Tongue (tissue), 3 donors: ENCODE measurements at places on chromosomes 12 and 14. TPM values are rescaled to one million over a fixed set of nuclear protein-coding genes. Genes with fewer than 3 reads are reported as not detected.

GRCh38 chr14:23168246-23168645 is 15.2 kb downstream of the SLC7A8 start:
- peak; percentile 86 for DNase-seq

DNA sequence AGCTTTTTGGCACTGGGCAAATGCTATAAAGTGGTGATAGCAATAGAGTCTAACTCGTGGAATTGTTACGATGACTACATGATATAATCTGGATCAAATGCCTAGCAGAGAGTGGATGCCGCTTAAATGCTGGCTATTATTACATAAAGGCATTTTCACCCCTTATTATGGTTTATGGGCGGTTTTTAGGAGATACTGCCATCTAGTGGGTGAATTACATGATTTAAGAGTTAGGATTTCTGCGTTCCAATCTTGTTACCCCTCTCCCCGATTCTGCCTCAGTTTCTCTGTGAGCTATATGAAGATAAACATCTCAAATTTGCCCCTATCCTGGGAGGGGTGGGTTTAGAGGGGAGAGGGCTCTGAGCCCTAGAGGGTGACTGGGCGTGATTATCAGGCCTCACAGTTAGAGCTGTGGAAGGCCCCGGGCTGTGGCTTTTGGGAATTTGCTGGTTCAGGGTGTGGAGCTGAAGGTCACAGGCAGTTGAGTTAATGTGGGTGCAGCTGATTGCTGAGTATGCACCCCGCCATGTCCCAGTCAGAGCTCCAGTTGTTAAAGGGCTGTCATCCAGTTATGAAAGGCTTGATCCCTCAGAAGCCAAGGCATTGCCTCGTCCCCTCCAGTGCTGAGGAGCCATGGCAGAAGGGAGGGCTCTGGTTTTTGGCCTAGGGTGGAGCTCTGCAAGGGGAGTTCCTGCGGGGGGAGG is 14.4 kb downstream of the CLSTN3 start:
- DNase-seq, result peak; percentile 49

Gene LMBR1L
- 39.8 TPM for total RNA-seq

GRCh38 chr12:104656921-104657320 is 200.2 kb downstream of the CHST11 start:
- DNase-seq, result no peak

DNA sequence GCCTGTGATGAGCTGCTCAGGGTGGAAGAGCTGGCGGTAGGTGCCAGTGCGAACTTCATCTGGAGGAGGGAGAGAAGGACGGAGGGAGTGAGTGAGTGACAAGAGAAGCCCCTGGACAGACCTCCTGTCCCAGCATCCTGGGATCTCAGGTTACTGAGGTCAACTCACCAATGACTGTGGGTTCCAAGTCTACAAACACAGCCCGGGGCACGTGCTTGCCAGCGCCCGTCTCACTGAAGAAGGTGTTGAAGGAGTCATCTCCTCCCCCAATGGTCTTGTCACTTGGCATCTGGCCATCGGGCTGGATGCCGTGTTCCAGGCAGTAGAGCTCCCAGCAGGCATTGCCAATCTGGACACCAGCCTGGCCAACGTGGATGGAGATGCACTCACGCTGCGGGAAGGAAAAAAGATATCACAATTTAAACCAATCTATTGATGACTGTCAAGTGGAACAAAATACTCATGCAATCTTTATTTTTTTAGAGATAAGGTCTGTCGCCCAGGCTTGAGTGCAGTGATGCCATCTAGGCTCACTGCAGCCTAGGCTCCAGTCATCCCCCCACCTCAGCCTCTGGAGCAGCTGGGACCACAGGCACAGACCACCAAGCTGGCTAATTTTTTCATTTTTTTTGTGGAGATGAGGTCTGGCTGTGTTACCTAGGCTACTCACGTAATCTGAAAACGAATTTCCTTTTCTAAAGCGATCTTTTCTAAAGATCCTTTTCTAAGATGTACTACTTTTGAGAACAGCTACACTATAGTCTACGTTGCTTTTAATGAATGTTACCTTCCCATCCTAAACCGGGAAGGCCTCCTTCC is 1.7 kb downstream of the TUBA1B start:
- DNase-seq, result no peak

- no peak for DNase-seq
Observed at GRCh38 chr12:111557271-111558106, 41.6 kb downstream of the ATXN2 start.

DNA sequence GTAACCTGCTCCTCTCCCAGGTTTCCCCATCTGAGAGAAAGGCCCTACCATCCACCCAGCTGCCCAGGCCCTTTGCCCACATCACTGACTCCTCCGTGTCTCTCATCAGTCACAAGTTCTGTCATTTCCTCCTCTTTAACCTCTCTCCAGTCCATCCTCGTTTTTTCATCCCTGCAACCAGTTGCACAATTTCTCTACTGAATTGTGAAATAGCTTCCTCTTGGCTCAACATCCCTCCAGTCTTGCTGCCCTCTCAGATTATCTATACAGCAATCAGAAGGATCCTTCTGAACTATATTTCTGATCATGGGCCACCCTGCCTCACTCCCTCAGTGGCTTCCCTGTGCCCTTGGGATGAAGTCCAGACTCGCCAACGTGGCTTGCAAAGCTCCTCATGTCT is 6.8 kb downstream of the FAM161B start:
- DNase-seq, result no peak

GRCh38 chr12:108649126-108649525 is 15.4 kb upstream of the SELPLG start:
- DNase-seq, result no peak

- DNase-seq, result no peak
Observed at GRCh38 chr14:91899806-91900205, 32.5 kb upstream of the TC2N start.

Gene SPSB2
- 3.8 TPM for total RNA-seq

Gene KIF26A
- total RNA-seq, result 14.0 TPM
